ENCODE measurements at places on chromosomes 1 and 21. TPM values are rescaled to one million over a fixed set of nuclear protein-coding genes. Genes with fewer than 3 reads are reported as not detected.

URB1 gene
- 21.2 TPM for total RNA-seq

MROH7 gene
- total RNA-seq, result not detected

IL24 gene
- total RNA-seq, result 0.16 TPM

B3GALT6 gene
- 20.6 TPM for total RNA-seq

NEK2 gene
- total RNA-seq, result 28.7 TPM

IL20 gene
- not detected for total RNA-seq

S100A1 gene
- not detected for total RNA-seq

GNAT2 gene
- total RNA-seq, result 0.92 TPM

FNDC5 gene
- total RNA-seq, result not detected

IFFO2 gene
- 20.5 TPM for total RNA-seq

NCMAP gene
- total RNA-seq, result not detected

OR2L8 gene
- not detected for total RNA-seq

S100A2 gene
- total RNA-seq, result 0.69 TPM

CYP4A11 gene
- total RNA-seq, result 0.13 TPM

RXRG gene
- not detected for total RNA-seq

PKNOX1 gene
- total RNA-seq, result 13.3 TPM

TMEM79 gene
- total RNA-seq, result 4.0 TPM

- DNase-seq, result no peak
Observed at GRCh38 chr1:228397966-228398365, 8.7 kb downstream of the TRIM11 start.

- no peak for DNase-seq
Observed at GRCh38 chr1:2989976-2990375, 31.3 kb upstream of the ACTRT2 start.

DNA sequence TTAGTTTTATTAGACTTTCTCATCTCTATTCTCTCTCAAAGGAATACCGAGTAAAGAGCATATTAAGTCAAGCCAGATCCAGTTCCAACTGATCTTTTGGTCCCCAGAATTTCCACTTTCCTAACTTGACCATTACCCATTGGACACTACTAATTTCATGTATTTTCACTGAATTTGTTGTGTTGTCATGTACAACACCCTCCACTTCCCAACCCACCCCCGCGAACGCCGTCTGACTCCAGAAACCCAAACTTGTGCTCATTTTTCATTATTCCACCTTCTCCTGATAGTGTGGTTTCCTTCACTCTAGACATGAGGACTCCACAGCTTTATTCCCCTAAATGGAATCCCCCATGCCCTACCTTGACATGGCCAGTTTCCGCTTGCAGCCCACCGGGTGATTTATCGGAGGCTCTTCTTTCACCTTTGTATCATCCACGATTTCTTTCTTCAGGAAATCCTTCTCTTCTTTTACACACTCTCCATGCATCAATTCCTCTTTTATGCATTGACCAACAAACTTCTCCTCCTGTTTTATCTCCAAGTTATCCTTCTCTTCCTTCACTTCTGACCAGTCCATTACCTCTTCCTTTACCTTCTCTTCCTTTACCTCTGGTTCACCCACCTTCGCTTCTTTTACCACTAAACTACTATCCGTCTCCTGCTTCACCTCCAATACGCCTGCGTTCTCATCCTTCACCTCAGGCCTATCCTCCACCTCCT lies 805 bp downstream of the ZNHIT6 start:
- DNase-seq, result no peak

DNA sequence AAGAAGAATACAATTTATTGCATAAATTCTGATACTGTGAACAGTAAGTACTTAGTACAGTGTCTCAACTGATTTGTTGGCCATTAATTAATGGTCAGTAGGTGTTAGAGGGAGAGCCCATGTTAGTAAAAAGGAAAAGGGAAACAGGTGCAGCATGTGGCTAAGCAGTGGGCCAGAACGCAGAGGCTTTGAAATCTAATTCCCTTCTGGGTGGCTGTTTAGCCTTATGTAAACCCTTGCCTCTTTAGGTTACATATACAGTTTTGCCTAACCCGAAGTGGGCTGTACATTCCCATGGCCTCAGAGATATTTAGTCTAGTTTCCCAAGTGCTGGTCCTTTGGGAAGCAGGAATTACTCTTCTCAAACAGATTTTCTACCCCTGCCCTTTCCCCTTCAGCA lies 43.5 kb upstream of the BCL9 start:
- DNase-seq, result no peak

DNA sequence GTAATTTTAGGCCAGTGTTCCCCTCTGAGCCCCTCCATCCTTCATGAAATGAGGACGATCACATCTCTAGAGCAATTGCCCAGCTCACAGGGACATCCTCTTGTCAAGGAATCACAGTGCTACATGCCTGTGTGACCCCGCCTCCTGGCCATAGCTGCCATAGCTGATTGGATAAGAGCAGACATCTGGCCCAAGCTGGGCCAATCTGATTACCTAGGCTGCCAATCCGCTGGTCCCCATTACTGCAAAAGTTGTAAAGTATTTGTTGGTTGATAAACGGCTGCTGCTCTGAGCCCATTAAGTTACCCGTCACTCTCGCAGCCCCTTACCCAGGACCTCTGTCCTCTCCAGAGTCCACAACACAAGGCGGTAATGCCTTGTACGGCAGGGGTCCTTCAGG lies 8.3 kb downstream of the NT5C1A start:
- DNase-seq, result no peak

- DNase-seq, result no peak
Observed at GRCh38 chr1:228276174-228276831, 68.5 kb downstream of the OBSCN start.

- DNase-seq, result no peak
Observed at GRCh38 chr1:112268408-112268807, 127.6 kb upstream of the CTTNBP2NL start.

GRCh38 chr1:150798525-150798924 lies 9.5 kb downstream of the CTSK start:
- no peak for DNase-seq

DNA sequence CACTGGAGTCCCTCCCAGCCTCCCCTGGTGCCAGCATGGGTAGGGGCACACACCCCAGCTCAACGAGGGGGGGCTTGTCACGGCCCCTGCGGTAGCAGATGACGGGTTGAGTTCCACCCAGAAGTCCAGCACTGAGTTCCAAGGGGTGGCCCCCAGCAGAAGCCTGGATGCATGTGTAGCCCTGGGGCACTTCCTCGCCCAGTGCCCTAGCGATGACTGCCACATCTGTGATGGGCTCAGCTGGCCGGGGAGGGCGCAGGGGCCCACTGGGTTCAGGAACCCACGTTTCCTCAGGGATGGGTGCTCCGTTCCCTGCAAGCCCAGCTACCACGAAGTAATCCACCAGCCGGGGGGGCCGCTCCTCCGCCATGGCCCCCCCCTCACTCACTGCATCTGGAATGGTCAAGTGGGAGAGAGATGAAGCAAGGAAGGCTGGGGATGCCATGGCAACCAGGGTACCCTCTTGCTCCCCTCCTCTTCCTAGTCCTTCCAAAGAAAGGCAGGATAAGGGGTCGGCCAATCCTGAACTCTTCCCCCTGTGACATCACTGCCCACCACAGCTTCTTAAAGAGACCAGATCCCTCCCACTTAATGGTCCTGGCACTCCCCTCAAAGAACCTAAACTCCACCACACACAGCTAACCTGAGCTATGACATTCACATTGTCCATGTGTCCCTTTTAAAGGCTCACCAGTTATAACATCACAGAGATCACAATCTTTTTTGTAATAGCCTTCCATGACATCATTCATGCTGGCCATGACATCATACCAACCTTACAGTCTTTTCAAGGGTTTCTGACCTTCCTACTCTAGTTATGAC lies 2.3 kb downstream of the DENND4B start:
- no peak for DNase-seq

DNA sequence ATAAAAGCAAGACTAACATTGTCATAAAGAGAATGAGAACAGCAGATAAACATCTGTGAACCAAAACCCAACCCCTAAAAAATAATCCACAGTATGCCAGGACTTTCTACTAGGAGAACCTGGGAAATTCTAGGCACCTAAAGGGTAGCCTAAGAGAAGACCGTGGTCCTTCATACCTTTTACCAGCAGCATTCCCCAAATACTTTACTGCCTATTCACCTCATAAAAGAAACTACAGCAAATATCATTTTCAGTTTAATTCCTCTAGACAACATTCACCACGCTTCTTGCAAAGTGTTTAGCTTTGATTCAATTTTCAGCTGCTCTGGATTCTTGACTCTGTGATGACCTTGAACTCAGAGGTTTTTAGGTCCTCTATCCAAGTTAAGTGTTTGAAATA lies 1180.7 kb upstream of the B3GALT2 start:
- DNase-seq, result no peak

- no peak for DNase-seq
Observed at GRCh38 chr1:177286396-177286795, 115.6 kb downstream of the BRINP2 start.

- no peak for DNase-seq
Observed at GRCh38 chr1:95509989-95510388, 276.0 kb downstream of the RWDD3 start.

DNA sequence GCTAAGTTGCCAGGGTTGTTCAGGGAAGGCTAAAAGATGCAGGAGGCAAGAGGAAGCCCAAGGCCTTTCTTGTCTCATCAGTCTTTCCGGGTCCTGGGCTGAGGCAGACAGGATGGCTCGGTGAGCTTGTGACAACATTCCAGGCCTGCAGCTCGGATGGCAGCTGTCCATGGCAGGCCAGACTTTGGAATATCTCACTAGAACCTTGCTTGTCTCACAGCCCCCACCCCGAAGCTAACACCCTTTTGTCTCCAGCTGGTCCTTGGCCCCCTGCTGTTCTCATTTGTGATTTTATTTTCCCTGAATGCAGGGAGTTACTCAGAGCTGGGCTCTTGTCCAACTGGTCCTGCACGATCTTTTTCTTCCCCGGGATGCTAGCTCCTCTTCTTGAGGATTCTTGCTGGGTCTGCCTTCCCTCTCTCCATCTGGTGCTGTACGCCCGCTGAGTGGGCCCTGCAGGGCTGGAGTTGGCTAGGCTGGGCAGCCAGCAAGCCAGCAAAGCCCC lies 477.2 kb upstream of the CAMK1G start:
- no peak for DNase-seq

DNA sequence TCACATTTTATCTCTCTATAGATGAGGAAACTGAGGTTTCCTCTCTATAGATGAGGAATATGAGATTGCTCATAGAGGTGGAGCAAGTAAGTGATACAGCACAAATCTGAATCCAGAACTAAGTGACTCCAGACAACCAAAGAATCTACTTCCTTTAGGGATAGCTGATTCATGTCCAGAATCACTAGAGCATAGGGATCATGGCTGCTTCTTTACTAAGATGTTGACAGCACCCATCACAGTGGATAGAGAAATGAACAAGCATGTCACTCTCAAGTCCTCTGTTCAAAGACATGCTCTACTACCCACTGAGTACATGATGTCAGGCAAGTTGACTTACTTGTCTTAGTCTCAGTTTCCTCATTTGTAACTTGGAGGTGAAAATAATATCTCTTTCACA lies 116.1 kb upstream of the SPATA6 start:
- DNase-seq, result no peak

DNA sequence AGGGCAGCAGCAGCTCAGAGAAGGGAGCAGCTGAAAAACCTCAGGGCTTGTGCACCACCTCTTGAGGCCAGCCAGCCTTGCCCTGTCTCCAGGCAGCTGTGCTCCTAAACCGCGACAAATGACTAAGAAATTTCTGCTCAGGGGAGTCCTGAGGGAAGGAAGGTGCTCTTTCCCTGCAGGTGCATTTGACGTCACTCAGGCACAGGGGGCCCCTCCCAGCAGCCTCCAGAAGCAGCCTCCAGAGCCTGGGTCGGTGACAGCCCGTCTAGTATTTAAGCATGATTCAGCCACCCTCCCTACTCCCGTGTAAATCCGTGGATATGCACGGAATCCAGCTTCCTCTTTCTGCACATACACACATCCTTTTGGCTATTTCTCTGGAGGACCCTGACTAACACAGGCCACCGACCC lies 560.5 kb downstream of the KIF26B start:
- no peak for DNase-seq

- peak; percentile 49 for DNase-seq
Observed at GRCh38 chr1:45393718-45394302, 53.6 kb upstream of the MUTYH start.

DNA sequence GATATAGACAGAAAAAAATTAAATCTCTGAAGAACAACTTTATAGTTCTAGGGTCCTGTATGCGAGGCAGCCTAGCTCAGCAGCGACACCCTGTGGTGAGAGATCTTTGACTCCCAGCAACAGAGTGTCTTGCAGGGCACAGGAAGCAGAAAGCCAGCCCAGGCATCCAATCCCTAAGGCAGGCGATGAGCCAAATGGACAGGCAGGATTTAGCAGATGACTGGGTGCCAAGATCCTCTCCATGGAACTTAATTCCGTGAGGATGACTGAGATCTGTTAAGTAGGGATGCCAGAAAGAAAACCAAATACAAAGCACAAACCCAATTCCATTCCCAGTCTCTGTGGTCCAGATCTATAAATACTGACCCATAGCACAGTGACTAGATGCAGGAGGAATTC lies 38.8 kb downstream of the HLCS start:
- peak; percentile 12 for DNase-seq

DNA sequence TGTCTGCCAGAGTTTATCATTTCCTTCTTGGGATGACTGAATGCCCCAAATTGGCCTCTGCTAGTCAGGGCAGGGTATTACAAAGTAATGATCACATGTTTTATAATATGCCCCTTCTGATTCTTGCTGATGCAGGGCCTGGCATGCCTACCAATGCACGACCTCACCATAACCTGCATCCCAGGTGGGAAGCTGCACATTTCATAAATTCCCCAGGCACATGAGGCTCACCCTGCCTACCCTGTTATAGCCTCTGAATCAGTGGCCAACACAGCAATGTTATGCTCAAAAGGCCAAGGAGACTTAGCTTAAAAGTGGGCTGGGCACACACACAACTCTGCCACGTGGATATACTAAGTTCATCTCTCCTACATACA lies 28.0 kb upstream of the XPR1 start:
- no peak for DNase-seq

DNA sequence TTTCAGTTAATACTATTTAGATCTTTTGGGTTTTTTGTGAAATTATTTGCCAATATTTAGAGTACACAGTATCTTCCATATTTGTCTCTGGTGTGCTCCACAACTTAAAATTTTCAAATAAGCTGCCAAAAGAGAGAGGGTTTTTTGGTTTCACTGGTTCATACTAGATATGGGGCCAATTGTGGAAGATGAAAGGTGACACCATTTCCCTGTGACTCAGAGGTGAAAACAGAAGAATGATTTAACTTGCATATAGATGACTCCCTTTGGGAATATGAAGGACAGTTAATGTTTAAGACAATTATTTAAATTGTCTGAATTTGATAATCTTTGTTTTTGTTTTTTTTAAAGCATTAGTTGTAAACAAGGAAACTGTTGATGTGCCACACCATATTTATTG lies 37.5 kb downstream of the IVNS1ABP start:
- DNase-seq, result no peak

GRCh38 chr1:76075877-76076276 lies 1.3 kb downstream of the ST6GALNAC3 start:
- DNase-seq, result no peak

Measured in GM12878 (cell line).